ENCODE measurements at places on chromosomes 6 and 20. TPM values are rescaled to one million over a fixed set of nuclear protein-coding genes. Genes with fewer than 3 reads are reported as not detected.

Gene LRRC73
- 1.6 TPM for total RNA-seq

Gene SYNDIG1
- 15.8 TPM for total RNA-seq

Gene SMLR1
- not detected for total RNA-seq

Gene TRIM10
- total RNA-seq, result not detected

Gene DLK2
- 1.9 TPM for total RNA-seq

Gene IFT52
- total RNA-seq, result 6.5 TPM

Gene NRSN1
- total RNA-seq, result not detected

Gene FAXC
- not detected for total RNA-seq

Gene HSPA12B
- 17.5 TPM for total RNA-seq

Gene TRERF1
- total RNA-seq, result 1.7 TPM

Gene MLN
- not detected for total RNA-seq

Gene TNFRSF6B
- 1.0 TPM for total RNA-seq

Gene DNAH8
- total RNA-seq, result not detected

Gene MUC21
- not detected for total RNA-seq

Gene COL11A2
- 1.1 TPM for total RNA-seq

Gene C6orf58
- total RNA-seq, result not detected

Gene UCKL1
- total RNA-seq, result 52.0 TPM

Gene MEP1A
- not detected for total RNA-seq

Gene ID4
- 1.6 TPM for total RNA-seq

Gene TTK
- total RNA-seq, result 0.43 TPM

Gene TTLL9
- not detected for total RNA-seq

Gene KIF25
- not detected for total RNA-seq

Gene VNN1
- 2.2 TPM for total RNA-seq

Gene SLC22A16
- 0.32 TPM for total RNA-seq

Gene GABRR1
- total RNA-seq, result not detected

Gene SIRPB2
- 4.0 TPM for total RNA-seq

Gene AVP
- total RNA-seq, result 0.84 TPM

Gene F13A1
- 188 TPM for total RNA-seq

Gene TREM1
- total RNA-seq, result 1.2 TPM

Data from Right ventricle myocardium inferior (tissue), 1 donor.